ENCODE measurements at places on chromosomes 4 and X.

DNA sequence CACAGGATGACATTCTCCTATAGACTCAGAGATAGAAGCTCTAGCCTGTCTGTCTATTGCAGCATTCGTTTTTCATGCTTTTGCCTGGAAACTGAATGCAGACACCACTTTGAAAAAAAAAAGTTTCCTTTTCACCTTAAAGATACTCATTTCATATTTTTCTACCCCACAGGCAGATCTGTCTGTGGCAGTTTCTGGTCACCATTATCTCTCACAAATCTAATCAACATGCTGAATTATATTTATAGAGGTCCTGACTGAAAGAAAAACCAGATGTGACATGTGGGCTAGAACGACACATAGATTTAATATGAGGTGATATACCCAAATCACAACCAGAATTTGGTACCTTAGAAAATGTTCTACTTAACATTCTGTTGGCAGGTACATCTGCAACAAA is 28.2 kb downstream of the ADGRG4 start:
- DNase-seq = no peak

- no peak for DNase-seq
Observed at GRCh38 chr4:38002451-38003071, 42.4 kb downstream of the PTTG2 start.

- no peak for DNase-seq
Observed at GRCh38 chr4:185598846-185599552, 63.7 kb upstream of the PDLIM3 start.

DNA sequence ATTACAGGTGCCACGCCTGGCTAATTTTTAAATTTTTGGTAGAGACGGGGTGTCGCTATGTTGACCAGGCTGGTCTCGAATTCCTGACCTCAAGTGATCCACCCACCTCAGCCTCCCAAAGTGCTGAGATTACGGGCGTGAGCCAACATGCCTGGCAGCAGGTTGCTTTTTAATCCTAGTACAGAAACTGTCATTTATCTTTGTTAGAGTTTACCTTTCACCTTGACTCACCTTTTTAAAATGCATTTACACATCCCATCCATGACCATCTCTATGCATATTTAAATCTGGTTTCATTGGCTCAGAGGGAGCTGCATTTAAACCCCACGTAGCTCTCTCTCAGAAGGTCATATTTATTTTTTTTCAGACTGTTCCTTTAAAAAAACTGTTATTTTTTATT is 31.9 kb downstream of the SLC16A2 start:
- no peak for DNase-seq

- DNase-seq = no peak
Observed at GRCh38 chr4:124435274-124435950, 277.1 kb downstream of the ANKRD50 start.

DNA sequence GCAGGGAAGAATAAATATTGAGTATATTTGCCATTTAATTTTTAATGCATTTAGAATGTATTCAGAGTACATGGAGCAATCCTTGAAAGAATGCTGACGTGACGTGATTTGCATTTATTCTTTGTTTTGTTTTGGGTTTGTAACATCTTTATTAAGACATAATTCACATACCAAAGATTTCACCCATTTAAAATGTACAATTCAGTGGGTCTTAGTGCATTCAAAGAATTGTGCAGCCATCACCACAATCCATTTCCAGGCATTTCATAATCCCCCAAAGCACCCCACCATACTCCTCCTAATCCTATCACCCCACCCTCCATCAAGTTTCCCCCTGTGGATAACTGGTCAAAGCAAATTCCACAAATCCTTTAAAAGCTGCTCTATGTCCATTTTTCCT is 87.4 kb downstream of the FAM9B start:
- DNase-seq = no peak

GRCh38 chr4:122917731-122918130 is 4.7 kb downstream of the NUDT6 start:
- DNase-seq = no peak

DNA sequence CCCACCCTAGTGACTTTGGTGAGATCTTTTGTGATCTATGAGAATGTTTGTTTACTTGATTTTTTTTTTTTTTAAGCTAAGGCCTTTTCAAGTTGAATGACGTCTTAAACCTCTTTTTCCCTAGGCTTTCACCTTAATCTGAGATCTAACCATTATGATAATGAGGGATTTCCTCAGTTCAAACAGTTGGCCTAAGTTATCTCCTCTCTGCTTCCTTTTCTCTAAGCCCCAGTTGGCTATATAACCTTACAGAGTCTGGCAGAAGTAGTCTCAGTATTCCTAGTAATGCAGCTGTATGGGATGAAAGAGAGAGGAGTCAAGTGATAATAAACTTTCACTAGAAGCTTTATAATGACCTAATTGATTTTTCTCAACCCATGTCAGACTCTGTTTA is 99.0 kb downstream of the STIM2 start:
- no peak for DNase-seq

DNA sequence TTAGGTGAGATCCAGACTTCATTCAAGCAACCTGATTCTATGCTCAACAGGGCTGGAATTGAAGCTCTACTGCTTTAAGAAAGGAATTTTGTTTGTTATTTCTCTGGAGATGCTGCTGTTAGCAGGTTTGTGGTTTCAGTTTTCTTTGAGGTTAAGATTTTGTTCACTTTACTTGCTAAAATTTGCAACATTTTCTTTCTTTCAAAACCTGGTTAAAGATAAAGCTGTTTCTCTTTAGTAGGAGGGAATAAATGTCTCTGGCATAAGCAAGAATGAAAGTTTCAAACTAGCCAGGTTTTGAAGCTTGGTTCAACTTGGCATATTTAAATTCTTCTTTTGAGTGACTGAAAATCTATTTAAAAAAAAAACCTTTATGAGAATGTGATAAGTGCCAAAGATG is 660.6 kb upstream of the NR3C2 start:
- no peak for DNase-seq

GRCh38 chr4:119597377-119597776 is 31.2 kb downstream of the PDE5A start:
- DNase-seq = no peak

- DNase-seq = no peak
Observed at GRCh38 chr4:148079961-148080360, 348.1 kb downstream of the ARHGAP10 start.

DNA sequence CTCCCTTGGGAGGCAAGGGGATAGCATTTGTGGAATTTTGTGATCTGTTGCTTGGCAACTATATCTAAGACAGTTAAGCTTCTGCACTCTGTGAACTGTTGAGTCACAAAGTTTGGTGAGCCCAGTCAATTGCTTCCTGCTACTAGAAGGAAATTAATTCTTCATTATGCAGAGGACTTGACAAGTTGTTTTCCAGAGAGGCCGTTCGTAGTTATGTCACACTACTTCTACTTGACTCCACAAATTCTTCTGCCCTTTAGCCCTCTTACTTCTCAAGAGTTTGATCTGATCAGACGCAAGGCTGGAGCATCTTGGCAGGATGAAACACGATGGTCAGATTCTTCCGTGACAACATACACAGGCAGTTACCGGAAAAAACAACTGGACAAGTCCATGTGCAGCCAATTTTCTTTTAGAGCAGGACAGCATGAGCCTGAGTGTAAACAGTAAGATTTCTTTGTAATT is at the start of gene C4orf51:
TSS of gene C4orf51 (plus strand) at position 156 of the 465 bp plus-strand sequence. CDS start at position 214, 58 bp downstream.
- no peak for DNase-seq

DNA sequence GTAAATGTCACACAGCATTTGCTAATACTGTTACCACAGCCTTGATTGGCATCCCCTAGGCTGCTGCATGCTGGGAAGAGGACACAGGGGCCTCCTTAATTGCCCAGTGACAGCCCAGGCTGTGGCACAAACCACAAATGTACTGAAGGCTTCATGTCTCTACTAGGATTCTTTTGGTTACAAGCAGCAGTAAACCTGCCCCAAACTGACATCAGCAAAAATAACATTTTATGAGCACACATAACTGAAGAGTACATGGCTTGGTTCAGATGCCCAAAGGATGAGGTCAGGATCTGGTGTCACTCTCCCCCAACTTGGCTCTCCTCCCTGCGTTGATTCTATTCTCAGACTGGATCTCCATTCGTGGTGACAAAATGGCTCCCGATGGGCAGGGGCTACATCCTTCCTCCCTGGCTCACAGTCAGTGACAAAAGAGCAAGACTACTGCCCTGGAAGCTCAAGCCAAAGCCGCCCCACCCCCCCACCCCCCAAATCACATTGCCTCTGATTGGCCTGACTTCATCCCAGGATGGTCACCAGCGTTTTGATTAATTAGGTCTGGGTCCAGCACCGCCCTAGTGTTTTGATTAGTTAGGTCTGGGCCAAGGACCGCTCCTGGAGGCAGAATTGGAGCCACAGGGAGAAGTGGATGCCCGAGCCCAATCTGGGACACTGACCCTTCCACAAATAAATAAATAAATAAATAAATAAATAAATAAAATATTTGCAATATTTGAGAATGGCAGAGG is 180.5 kb upstream of the RBPJ start:
- DNase-seq = no peak

GRCh38 chr4:144750348-144750747 is 104.4 kb downstream of the HHIP start:
- DNase-seq = no peak

GRCh38 chrX:118211891-118212816 is 95.5 kb upstream of the KLHL13 start:
- DNase-seq = no peak

DNA sequence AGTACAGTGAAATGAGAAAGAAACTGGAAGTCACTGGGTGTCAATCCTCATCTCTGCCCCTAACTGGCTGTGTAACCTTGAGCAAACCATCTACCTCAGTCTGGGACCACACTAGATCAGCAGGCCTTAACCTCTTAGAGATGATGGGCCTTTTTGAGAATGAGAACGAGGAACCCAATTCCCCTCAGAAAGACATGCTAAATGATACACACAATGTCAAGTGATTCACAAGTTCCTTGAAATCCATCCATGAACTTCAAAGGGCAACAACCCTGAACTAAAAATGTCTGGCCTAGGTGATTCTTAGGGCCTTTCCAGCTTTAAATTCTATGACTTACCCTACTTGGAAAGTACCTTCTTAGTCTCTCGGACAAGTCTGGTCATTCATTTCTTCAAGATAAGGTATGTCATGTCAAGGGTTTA is 47.4 kb downstream of the ACSL4 start:
- no peak for DNase-seq

- no peak for DNase-seq
Observed at GRCh38 chr4:152943672-152944071, 7.5 kb downstream of the FHDC1 start.

- DNase-seq = no peak
Observed at GRCh38 chr4:17094159-17094875, 195.9 kb upstream of the LDB2 start.

Measured in stimulated activated CD8-positive, alpha-beta memory T cell treated with anti-CD3 and anti-CD28 coated beads, Interleukin-4, amount 100 ng/mL, for 1 hour (primary cell).